ENCODE measurements at places on chromosomes 3 and 15.

GRCh38 chr3:71578054-71578751, 5.3 kb downstream of the FOXP1 start:
- no peak for DNase-seq

GRCh38 chr3:4356220-4356540, 53.0 kb downstream of the SETMAR start:
- DNase-seq, result no peak

DNA sequence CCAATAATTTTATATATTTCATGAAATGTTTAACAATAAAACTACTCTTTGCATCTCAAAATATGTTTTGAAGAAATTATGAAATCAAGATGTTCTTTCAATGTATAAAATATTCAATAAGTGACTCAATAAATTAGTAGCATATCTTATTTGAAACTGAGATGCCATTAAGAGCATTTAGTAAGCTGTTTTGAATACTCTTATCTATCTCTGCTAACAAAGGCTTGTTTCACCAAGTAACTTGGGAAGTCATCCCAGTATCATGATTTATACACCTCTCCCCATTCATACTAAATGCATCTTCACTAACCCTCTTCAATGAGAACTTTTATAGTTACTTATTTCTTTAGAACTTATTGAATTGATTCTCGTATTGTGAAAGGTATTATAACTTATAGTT, 43.1 kb downstream of the TNIK start:
- DNase-seq, result no peak

GRCh38 chr3:98501270-98501669, 3.8 kb downstream of the OR5K2 start:
- DNase-seq, result no peak

DNA sequence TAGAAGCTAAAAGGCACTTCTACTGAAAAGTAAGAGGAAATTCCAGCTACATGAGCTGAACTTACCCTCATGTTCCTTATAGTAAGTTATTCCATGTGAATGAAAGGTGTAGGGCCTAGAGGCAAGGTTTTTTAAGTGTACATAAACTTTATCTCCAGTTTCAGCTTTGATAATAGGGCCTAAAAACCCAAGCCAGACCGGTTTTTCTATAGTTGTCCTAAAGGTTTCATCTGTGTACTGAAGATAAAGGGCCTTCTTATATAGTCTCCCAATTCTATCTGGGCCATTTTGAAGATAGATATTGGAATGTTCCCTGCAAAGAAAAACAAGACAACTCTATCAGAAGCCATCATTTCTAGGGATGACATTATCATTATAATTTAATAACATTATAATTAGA, 9.2 kb downstream of the CP start:
- DNase-seq, result no peak

GRCh38 chr3:47772047-47772446, 9.6 kb downstream of the SMARCC1 start:
- no peak for DNase-seq

DNA sequence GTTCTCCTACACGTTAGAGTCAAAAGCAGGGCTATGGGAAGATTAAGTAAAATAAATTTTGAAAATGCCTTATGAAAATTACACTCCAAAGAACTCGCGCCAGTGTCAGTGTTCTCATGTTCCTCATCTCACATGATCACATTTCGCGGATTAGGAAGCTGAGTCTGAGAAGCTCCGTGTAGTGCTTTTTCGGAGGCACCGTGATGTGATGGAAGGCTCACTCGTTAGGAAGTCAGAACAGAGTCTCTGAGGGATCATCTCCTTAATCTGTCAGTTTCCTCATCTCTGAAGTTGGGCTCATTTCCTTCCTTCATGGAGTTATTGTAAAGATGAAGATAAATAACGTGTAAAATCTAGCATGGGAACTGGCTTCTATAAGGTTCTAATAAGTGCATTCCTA, 3.2 kb downstream of the ADIPOQ start:
- DNase-seq, result no peak

- DNase-seq, result no peak
These were observed 71.3 kb upstream of the HES1 start for GRCh38 chr3:194064380-194065332.

GRCh38 chr3:3631114-3631513, 168.1 kb upstream of the LRRN1 start:
- DNase-seq, result no peak

GRCh38 chr3:64187065-64187959, 38.0 kb downstream of the PRICKLE2 start:
- no peak for DNase-seq

- DNase-seq, result no peak
These were observed 37.8 kb upstream of the SCN5A start for GRCh38 chr3:38687321-38687720.

GRCh38 chr15:74580538-74581350, 34.9 kb upstream of the CLK3 start:
- DNase-seq, result no peak

- no peak for DNase-seq
These were observed 427.3 kb downstream of the CNTN4 start for GRCh38 chr3:2525968-2526367.

GRCh38 chr3:158789592-158789991, 12.3 kb upstream of the MFSD1 start:
- no peak for DNase-seq

GRCh38 chr15:48449734-48450133, 118.5 kb downstream of the DUT start:
- no peak for DNase-seq

All from amygdala (tissue), 56 donors.